ENCODE measurements at places on chromosomes 16 and 17.

GRCh38 chr17:82012640-82013295 lies 9.9 kb downstream of the CENPX start:
- no peak for DNase-seq

GRCh38 chr17:76178124-76178523 lies 37.1 kb upstream of the FOXJ1 start:
- no peak for DNase-seq

DNA sequence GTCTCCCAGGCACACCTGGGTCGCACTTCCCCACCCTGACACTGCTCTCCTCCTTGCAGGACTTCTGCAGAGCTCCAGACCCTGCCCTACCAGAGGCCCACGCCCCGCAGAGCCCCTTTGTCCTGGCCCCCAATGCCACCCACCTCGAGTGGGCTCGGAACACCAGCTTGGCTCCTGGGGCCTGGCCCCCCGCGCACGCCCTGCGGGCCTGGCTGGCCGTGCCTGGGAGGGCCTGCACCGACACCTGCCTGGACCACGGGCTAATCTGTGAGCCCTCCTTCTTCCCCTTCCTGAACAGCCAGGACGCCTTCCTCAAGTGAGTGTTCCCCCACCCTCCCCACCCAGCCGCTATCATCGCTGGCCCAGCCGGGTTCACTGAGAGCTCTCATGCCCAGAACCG lies 79.6 kb downstream of the MGAT5B start:
- no peak for DNase-seq

- DNase-seq = no peak
These were observed 10.5 kb upstream of the TEKT3 start for GRCh38 chr17:15351925-15352324.

DNA sequence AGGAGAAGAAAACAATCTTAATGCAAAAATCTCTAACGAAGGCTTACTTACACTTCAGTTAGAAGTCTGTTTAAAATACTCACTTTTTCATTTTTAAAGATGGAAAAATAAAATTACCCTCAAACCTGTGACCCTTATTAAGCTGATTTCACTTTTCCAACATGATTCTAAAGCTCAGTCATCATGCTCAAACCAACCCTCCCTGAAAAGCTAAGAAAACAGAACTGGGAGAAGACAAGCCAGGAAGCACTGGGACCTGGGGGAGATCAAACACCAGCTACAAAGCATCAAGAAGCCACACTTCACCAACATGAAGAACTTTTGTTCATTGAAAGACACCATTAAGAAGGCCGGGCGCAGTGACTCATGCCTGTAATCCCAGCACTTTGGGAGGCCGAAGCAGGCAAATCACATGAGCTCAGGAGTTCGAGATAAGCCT lies 88.8 kb downstream of the LITAF start:
- no peak for DNase-seq

Measured in neural crest cell (in vitro differentiated cells).